Activated naive CD8-positive, alpha-beta T cell treated with anti-CD3 and anti-CD28 coated beads, Interleukin-2, amount 10 ng/mL, durations not matched to agents 7 days and 5 days (primary cell): ENCODE measurements at places on chromosomes 3 and 15. TPM values are rescaled to one million over a fixed set of nuclear protein-coding genes. Genes with fewer than 3 reads are reported as not detected.

The ITIH4 gene
- 30.7 TPM for total RNA-seq

The TRH gene
- total RNA-seq: not detected

- no peak for DNase-seq
Measured at GRCh38 chr3:71070497-71071463, 512.7 kb downstream of the FOXP1 start.

DNA sequence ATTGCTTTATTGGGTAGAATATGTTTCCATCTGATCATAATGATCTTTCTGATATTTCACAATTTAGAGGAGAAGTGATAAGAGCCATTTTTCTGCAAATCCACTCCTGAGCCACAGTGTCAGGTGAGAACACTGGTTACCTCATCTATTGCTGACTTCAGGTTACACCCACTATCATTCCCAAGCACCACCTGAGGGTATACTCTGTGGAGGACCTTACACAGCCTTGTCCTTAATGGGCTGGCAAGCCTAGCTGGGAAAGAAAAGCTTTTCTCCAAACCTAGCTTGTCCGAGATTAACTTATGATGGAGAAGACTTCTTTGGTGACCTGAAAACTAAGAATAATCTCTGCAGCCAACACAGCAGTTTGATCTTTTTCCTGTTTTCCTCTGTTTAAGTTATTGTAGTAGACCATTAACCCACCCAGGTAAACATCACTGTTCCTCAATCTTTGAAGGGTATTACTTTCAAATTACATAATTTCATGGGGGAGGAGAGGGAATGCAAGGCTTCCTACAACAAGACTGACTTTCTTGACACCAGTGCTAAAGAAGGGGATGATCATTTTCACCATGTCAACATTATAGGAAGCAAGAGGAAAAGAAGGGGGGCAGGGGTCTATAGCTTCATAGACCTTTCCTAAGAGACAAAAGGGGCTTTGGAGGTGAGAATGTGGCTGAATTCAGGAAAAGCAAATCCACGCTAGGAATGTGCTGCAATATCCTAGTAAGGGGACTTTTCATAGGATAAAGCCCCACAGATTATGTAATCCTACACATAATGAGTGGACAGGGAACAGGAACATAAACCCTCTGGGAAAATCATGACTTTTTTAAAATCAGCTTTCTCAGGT, 1.7 kb downstream of the NCEH1 start:
- DNase-seq: no peak
